Activated CD8-positive, alpha-beta memory T cell treated with anti-CD3 and anti-CD28 coated beads for 48 hours (primary cell): ENCODE measurements at places on chromosomes 11 and 22.
A peak's percentile ranks its signal among the peaks of the same experiment; 100 is the strongest.

DNA sequence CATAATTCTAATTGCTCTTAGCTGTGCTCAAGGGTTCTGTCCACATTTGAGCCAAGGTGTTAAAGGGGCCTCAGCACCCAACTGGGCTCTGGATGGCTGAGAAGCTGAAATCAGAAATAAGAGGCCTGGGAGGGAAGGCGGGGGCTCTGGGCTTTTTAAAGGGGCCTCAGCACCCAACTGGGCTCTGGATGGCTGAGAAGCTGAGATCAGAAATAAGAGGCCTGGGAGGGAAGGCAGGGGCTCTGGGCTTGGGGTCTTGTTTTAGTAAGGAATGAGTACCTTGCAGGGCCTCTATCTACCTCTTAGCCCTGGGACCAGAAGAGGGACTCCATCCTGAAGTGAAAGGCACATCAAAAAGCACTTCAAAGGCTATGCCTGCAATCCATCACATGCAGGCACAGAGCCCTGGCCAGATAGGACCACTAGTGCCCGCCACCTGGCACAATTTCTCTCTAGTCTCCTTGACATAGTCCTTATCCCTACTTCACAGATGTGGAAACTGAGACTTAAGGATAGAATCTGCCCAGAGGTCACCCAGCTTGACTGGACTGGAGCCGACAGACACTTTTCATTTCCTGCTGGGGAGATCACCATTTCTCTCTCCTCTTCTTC is 35.6 kb downstream of the DKK3 start:
- no peak for DNase-seq

DNA sequence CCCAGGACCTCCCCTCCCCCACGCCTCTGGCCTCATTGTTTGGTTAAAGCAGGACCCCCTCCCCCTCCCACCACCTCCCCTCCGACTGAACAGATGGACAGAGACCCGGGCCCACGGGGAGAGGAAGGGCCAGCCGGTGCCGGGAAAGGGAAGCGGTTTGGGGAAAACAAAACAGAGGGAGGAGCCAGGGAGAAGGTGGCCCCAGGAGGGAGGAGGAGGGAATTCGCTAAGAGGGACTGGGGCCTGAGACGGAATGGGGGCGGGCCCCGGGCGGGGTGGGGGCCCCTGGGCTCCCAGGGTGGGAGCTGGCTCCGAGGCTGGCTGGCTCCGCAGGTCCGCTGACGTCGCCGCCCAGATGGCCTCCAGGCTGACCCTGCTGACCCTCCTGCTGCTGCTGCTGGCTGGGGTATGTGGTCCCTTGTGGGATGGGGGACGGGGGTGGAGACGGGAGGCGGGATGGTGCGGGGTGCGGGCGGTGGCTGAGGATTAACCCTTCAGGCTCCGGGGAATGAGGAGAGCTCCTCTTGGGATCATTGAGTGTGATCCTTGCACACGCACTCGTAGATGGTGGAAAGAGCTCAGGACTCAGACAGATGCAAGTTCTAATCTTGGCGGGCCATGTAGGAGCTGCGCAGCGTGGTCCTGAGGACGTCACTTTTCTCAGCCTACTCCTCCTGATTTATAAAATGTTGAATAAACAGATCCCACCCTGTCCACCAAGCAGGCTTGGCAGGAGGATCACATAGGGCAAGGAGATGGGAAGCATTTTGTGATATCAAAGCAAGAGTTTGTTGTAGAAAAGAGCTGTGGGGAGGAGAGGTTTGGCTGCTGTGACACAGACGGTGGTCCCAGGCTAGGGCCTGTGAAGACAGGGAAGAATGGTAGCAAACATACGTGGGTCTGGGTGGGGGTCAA is 688 bp downstream of the SERPING1 start:
- DNase-seq, result no peak

- no peak for DNase-seq
Measured at GRCh38 chr11:132408877-132409276, 1038.5 kb downstream of the NTM start.

- no peak for DNase-seq
Measured at GRCh38 chr11:82458147-82458546, 275.5 kb downstream of the FAM181B start.

GRCh38 chr11:15969281-15969680 is 387.1 kb downstream of the SOX6 start:
- DNase-seq, result no peak

DNA sequence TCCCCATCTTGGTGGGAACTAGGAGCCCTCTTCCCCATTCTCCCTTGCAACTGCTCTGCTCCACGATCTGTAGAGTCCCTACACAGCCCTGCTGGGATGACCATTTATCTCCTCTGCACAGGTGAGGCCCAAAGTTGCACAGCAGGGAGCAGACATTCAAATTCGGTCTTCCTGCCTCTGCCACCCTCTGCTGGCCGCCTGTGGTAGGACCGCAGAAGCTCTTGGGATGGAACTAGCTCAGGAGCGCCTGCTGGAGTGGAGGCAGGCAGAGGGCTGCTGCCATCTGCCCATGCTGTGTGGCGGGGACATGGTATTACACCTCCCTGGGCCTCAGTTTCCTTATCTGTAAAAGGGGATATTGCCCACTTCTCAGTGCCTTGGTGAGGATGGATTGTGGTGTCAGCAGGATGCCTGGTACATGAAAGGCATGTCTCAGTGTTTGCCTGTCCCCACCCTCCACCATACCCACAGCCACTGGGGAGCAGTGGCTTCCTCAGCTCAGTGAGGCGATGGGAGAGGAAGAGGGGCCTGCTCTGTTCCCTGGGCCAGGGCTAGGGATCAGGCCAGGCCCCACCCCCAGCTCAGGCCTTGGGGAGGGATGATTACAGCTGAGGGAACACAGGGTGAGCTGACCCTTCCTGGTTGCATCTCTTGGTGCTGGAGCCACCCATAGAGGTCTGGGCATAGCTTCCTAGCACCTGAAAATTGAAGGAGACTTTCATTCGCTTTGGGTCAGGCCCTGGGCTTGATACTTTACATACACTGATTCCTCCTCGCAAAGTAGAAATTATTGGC is 11.3 kb upstream of the OMP start:
- DNase-seq, result peak; percentile 33

GRCh38 chr11:92931746-92932422 is 37.6 kb upstream of the MTNR1B start:
- DNase-seq, result no peak

DNA sequence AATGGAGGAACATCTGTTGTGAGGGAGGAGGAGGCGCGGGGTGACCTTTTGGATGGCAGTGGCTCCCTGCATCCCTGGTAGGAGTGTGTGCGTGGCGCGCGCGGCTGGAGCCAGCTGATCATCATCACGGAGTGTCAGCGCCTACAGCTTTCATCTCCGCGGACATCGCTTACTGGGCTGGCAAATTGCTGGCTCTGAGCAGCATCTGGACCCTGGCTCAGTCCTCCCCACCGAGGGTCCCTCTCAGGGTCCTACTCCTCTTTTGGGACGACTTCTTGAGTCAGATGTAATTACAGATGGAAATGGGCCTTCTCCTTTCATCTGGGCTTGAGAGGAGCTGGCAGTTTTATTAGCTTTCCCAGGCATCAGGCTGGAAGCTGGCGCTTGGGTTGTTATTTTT is 85.3 kb downstream of the CACNA1I start:
- no peak for DNase-seq

DNA sequence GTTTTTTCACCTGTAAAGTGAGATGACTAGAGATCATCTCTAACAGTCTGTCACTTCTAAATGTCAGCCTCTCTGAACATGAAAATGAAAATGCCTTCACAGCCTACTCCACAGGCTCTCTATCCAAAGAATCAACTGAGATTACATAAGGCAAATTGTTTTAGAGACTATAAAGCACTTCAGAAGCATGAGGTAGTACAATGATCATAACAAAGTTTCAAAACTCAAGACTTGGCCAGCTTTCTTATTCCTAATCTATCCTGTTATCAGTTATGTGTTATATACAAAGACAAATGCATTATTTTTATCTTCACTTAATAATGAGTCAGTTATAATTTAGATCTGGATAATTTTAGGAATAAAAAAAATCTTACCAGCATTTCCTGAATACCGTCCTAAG is 20.3 kb upstream of the CEP126 start:
- no peak for DNase-seq

- DNase-seq, result no peak
Measured at GRCh38 chr22:41286639-41287091, 678 bp upstream of the RANGAP1 start.

- no peak for DNase-seq
Measured at GRCh38 chr11:72112978-72113808, 698 bp upstream of the ANAPC15 start.

- no peak for DNase-seq
Measured at GRCh38 chr11:60924110-60924905, at the start of gene TMEM132A. TMEM132A (plus strand) TSS chr11:60924460; CDS start chr11:60924634, 174 bp downstream.

- no peak for DNase-seq
Measured at GRCh38 chr11:90911192-90911591, 688.3 kb upstream of the CHORDC1 start.
